Thymus (tissue), 14 donors: ENCODE measurements at places on chromosomes 5 and 9. TPM values are rescaled to one million over a fixed set of nuclear protein-coding genes. Genes with fewer than 3 reads are reported as not detected.

PIP5KL1 gene
- total RNA-seq = 0.33 TPM

SLC45A2 gene
- not detected for total RNA-seq

MRPS2 gene
- 17.8 TPM for total RNA-seq

GFI1B gene
- 0.61 TPM for total RNA-seq

IFNK gene
- not detected for total RNA-seq

TDRD7 gene
- 12.3 TPM for total RNA-seq

AGXT2 gene
- total RNA-seq = not detected

BTNL3 gene
- not detected for total RNA-seq
